ENCODE measurements at places on chromosomes 11 and 22.
A peak's percentile ranks its signal among the peaks of the same experiment; 100 is the strongest.

DNA sequence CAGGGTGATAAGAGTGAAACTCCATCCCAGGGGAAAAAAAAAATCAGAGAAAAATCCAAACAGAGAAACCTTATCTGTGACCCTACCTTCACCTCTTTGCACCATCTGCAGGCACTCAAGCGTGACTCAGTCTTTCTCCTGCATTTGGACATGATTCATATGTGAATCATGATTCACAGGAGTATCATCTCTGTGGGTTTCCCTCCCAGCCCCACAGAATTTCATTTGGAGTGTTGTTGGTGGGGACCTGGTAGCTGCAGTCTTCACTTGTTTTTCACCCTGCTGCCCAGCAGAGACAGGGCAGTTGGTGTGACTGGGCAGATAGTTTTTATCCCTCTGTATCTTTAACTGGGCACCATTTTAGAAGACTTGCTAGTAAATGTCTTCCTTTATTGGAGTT lies 75.7 kb downstream of the DEPDC5 start:
- peak; percentile 71 for DNase-seq

DNA sequence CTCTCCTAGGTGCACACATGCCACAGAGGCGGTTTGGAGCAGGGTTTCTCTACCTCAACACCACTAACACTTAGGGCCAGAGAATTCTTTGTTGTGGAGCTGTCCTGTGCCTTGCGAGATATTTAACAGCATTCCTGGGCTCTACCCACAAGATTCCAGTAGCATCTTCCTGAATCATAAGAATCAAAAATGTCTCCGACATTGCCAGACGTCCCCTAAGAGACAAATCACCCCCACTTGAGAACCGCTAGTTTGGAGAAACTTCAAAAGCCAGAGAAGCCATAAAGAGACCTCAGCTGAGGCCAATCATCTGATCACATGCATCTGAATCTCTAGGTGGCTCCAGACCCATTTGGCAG lies 16.1 kb downstream of the MFNG start:
- no peak for DNase-seq

DNA sequence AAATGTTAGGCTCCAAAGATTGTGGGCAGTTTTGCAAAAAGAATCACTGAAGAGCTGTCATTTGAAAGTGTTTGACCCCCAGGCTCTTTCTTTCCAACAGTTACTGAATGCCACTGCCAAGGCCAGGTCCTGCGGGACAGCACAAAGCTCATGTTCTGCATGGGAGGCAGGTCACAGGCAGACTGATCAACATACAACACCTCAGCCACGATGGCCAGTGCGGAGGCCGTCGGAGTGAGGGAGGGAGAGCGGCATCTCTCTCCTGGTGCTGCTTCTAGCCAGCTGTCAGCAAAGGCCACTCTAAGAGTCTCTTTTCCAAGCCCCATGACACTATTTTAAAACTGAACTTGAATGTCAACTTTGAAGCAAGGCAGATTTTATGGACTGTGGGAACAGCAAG lies 49.9 kb downstream of the ARFGAP3 start:
- DNase-seq: no peak

DNA sequence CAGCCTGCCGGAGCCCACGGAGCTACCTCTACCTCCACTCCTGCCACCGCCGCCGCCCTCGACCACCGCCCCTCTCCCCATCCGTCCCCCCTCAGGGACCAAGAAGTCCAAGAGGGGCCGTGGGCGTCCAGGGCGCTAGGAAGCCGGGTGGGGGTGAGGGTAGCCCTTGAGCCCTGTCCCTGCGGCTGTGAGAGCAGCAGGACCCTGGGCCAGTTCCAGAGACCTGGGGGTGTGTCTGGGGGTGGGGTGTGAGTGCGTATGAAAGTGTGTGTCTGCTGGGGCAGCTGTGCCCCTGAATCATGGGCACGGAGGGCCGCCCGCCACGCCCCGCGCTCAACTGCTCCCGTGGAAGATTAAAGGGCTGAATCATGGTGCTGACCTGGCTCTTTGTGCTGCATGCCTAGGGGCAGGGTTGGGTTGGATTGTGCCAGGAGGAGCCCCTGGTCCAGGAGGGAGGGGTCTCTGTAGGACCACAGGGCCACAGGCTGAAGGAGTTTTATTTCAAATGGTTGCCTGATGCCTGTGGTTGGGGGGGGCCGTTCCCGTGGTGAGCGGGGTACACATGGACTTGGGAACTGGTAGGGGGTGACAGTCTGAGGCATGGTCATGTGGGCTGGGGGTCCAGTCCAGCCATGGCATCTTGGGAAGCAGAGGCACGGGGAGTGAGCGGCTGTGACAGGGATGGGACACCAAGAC lies 2.3 kb downstream of the PTPRCAP start:
- peak; percentile 66 for DNase-seq

- DNase-seq: no peak
Measured at GRCh38 chr22:36808721-36809344, 8.0 kb downstream of the PVALB start.

DNA sequence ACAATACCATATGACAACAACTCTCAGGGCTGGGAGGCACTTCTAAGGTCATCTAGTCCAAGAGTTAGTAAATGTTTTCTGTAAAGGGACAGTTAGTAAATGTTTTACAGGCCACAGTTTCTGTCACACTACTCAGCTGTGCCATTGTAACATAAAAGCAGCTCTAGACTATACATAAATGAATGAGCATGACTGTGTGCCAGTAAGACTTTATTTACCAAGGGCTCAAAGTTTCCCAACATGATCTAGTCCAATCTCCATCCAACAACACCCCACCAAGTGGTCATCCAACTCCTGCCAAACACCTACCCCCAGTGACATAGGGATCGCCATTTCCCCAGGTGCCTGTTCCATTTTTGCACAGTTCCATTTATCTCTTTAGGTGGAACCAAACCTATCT lies 12.1 kb downstream of the SERGEF start:
- DNase-seq: no peak

- DNase-seq: peak; percentile 23
Measured at GRCh38 chr22:37334859-37335805, 52.8 kb downstream of the CYTH4 start.

- no peak for DNase-seq
Measured at GRCh38 chr11:82832983-82833382, 67.2 kb downstream of the PRCP start.
